CD4-positive, alpha-beta T cell treated with Interleukin-2 at 100 ng/mL for 4 hours (primary cell): ENCODE measurements at places on chromosomes 11 and 22.

DNA sequence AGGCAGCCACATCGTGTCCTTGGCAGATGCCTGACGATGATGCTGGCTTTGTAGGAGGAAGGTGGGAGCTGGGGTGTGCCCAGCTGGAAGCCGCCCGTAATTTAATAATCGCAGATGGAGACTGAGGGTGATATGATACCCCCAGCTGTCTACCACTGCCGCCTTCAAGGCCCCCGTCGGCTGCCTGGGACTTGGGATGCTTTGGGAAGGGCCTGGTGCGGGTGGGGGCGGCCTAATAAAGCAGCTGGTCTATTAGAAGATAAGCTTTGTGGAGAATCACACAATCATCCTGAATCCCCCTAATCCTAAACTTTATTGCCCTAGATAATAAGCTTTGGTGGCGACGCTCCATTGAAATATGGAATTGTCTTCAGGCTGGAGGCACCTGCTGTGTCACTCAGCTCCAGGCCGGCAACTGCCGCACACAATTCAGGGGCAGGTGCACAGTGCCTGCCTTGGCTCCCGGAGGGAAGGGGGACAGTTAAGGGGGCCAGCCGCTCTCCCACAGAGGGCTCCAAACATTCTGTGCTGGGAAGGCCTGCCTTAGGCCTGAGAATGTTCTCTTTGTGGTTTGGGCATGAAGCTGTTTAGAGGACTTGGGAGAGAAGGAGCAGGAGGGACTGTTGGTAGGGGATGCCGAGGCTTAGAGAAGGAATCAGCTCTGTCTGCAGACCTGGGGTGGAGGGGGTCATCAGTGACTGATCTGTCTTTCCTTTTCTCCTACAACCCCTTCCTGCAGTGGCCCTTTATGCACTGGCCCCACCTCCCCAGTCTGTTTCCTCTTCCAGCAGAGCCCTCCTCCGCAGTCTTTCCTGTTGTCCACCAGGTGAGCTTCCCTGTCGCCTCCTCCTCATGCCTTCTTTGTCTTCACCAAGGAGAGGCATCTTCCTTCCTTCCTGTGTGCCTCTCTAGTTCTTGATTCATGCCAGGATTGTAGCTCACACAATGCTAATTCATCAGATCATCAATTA lies 65.3 kb downstream of the ARL14EP start:
- DNase-seq: no peak

DNA sequence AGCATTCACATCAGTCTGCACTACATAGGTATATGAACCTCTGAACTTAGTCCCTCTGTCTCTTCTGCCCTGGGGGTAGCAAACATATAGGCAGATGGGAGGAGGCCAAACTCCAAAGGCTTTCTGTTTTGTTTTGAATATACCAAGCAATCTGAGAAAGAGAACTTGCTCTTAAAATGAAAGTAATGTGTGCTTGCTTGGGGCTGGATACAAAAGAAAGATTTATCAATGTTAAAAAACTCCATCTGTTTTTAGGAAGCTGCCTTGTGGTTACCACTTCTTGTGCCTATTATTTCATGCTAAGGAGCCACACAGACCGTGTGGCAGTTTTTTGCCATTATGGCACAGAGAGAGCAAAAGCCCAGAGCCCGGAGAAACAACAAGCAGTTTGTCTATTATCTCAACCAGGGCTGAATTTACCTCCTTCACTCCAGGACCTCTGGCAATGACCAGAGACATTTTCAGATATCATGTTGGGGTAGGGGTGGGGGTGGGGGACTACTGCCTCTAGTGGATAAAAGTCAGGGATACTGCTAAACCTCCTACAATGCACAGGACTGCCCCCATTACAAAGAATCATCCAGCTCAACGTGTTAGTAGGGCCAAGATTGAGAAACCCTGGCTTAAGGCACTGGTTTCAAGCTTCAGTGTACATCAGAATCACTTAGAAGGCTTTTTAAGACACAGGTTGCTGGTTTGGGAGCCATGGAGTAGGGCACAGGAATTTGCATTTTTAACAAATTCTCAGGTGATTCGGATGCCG lies 124.2 kb downstream of the APIP start:
- no peak for DNase-seq

GRCh38 chr22:39748877-39749276 lies 144.7 kb downstream of the ENTHD1 start:
- no peak for DNase-seq

GRCh38 chr11:41281131-41281742 lies 178.2 kb downstream of the LRRC4C start:
- DNase-seq: no peak

DNA sequence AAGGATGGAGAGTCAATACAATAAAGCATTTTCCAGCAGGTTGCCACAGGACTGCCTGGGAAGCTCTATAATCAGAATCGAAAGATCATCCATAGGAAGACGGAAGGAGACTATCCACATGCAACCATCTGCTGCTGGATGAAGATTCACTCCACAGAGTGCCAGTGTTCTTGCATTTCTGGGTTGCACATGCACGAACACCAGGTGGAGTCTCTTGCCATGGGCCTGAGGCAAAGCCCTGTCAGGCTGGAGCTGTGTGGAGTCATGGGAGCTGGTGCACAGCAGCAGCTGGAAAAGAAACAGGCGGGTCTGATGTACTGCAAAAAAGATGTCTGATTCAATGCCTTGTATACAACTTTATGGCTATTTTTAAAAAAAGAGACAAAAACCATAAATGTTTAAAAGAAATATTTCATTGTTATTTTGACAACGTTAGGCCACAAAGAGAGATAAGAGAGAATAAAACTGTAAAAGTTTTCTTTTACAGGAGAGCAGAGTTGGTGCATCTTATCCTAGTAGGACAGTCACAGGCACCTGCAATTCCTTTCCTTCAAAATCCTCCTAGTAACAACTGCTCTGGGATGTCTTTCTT lies 12.9 kb upstream of the FAT3 start:
- no peak for DNase-seq

GRCh38 chr11:1586699-1587098 lies 1.6 kb upstream of the KRTAP5-1 start:
- DNase-seq: no peak

GRCh38 chr11:125371431-125371935 lies 124.6 kb downstream of the FEZ1 start:
- DNase-seq: no peak

- peak; percentile 14 for DNase-seq
Measured at GRCh38 chr11:6377902-6378639, 12.2 kb upstream of the SMPD1 start.

GRCh38 chr11:44094260-44094868 lies 1.1 kb upstream of the EXT2 start:
- DNase-seq: peak; percentile 87

GRCh38 chr22:16609548-16610261 lies 17.1 kb upstream of the CCT8L2 start:
- no peak for DNase-seq

- DNase-seq: no peak
Measured at GRCh38 chr11:26021017-26021416, 310.9 kb upstream of the ANO3 start.

- no peak for DNase-seq
Measured at GRCh38 chr11:12832480-12833224, 158.4 kb downstream of the TEAD1 start.

- no peak for DNase-seq
Measured at GRCh38 chr11:122310766-122311165, 194.8 kb upstream of the BLID start.

GRCh38 chr11:14320020-14320419 lies 39.0 kb downstream of the RRAS2 start:
- peak; percentile 57 for DNase-seq

DNA sequence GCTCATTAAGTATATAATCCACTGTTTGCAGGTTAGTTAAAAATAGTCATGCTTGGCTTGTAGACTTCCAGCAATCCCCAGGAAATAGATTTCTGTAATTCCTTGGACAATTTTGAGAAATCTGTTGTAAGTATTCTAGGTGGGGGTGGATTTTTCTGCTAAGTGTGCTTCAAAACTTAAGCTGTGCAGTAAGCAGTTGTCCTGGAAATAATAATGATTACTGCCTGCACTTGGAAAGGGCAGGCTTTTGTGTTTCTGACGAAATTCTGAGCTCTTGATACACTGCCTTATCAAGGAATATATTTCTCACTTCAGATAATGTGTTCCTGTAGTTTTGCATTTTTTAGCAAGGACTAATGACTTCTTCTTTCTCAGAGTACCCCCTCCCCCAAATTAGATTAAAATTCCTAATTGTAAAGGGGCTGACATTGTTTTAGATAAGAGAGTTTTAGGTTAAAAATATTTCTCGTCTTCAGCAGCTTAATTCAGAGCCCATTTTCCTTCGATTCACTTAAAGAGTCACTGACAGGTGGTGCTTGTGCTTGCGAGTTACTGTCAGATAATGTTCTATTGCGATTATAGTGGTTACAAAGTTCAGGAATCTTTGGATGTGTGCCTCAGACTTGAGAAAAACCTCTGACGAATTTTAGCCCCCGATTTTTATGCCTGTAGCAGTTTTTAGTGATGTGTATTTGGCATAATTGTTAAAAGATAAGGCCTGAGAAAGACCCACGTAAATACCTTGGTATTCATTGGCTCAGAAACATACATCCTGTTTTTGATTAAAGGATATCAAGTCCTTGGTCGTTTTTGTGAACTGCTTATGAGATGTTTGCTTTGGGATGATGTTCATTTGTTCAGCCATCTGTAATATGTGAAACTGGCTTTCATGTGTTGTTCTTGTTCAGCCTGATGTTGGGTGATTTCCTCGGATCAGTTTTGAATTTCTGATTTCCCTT lies 120.5 kb downstream of the HIPK3 start:
- no peak for DNase-seq

DNA sequence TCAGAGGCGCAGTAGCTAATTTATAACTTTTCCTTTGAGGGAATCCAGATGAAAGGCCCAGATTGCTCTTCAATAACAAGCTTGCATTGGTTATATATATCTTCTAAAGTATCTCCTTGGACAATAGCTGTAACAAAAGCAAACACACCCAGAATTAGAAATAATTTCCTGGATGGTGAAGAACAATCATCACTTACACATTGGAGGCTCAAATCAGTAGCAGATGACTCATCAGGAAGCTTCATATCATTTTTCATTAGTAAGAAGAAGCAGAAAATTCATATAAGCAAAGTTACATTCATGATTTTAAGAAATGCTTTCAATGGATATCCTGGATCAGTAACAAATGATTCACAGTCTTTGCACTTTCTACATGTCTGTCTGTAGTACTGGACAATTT lies 173.6 kb upstream of the CCDC90B start:
- no peak for DNase-seq

DNA sequence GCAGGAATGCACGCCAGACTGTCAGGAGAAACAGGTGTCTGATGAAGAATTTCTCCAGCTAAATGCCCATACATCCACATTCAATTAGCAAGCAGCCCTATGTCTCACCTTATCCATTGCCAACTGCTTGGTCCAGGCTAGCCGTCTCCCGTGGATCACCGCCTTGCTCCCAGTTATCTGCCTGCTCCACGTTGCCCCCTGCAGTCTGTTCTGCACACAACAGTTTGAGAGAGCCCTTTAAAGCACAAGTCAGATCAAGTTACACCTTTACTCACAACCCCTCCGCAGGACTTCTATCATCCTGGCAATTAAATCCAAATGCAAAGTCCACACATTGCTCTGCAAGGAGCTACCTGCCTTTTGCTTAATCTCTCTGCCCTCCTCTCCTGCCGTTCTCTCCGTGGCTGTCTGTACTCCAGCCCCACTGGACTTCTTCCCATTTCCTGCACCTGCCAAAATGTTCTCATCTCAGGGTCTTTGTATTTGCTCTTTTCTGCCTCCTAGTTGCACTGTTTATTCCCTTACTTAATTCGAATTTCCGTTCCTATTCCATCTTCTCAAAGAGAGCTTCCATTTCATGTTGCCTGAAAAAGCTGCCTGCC lies 185.3 kb upstream of the LARGE1 start:
- DNase-seq: no peak

- no peak for DNase-seq
Measured at GRCh38 chr11:45324459-45324858, 38.3 kb upstream of the SYT13 start.

GRCh38 chr22:44882226-44882905 lies 127.4 kb downstream of the PHF21B start:
- DNase-seq: no peak

DNA sequence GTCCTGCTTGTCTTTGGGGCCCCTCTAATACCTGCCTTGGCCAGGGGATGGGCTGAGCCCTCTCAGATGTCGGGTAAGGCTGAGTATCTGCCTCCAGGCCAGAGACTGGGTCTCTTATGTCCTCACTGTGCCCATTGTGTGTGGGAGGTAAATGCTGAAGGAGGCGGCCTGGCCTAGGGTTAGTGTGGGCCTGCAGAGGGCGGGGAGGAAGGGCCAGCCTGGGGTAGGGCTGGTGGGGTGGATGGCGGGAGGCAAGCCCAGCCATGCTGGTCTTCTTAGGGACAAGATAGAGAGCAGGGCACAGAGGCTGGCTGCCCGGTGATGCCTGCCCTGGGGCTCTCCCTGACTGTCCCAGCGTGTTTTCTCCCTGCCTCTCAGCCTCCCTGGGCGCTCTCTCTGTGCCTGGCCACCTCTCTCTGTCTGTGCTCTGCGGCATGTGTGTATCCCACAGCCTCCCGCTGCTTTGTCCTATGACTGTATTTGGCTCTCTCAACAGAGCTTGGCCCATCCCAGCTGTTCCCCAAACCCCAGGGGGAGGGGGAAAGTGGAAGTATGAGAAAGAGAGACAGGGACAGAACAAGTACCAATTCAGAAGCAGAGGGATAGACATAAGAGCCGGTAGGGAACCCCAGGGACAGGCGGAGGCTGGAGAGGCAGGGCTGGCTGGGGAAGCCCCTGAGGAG lies 57.0 kb downstream of the PDE2A start:
- DNase-seq: no peak

DNA sequence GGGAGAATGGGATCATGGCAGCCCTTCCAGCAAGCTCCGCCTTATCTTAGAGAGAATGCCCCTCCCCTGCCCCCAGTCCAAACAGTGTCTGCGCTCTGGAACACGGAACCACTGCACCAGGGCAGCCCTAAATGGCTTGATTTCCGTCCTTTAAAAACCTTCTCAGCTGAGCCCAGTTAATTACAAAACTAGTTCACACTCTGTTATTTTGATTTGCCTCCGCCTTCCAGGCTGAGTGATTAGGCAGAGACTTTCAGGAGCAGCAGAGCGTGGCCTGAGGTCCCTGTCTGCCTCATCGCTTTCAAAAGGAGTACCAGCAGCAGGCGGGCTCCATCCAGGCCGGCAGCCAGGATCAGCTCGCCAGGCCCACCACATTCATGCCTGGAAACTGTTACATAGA lies 313.0 kb downstream of the BRD1 start:
- DNase-seq: no peak

GRCh38 chr22:39170825-39171622 lies 18.5 kb upstream of the CBX7 start:
- peak; percentile 86 for DNase-seq

- DNase-seq: no peak
Measured at GRCh38 chr11:130553306-130553705, 104.9 kb downstream of the ADAMTS15 start.
